ENCODE measurements at places on chromosomes 4 and X.

DNA sequence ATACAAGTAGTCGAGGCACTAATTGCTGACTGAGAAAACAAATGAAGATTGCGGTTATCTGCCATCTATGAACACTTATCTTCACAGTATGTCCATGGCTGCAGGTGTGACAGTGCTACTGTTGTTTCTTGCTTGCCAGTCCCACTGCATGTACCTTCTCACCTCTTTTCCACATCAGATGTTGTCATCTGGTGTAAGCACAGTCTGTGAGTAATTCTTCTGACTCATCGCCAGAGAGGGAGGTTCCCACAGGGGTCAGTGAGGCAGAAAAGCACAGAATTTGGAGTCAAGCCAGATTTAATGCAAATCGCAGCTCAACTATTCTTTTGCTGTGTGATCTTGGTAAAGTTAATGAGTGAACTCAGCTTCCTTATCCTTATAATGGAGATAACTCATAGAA is 144.4 kb downstream of the GLRA2 start:
- DNase-seq, result peak; percentile 39

- no peak for DNase-seq
Measured at GRCh38 chrX:101409043-101409442, 1.0 kb downstream of the HNRNPH2 start.

DNA sequence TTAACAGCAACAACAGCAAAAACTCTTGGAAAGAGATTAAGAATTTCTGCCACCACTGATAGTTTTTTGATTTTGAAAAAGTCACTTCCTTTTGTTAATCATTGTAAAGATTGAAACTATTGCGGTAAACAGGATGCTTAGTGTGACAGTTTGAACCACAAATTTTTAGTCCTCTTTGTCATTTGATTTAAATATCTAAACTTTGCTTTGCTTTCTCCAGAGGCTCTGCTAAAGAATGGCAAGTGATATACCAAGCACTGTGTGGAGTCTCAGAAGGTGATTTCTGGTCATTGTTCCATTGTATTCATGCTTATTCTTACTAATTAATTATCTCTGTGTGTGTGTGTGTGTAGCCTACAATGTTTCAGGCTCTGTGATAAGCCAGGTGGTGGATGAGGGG is 155.6 kb downstream of the BMPR1B start:
- no peak for DNase-seq

DNA sequence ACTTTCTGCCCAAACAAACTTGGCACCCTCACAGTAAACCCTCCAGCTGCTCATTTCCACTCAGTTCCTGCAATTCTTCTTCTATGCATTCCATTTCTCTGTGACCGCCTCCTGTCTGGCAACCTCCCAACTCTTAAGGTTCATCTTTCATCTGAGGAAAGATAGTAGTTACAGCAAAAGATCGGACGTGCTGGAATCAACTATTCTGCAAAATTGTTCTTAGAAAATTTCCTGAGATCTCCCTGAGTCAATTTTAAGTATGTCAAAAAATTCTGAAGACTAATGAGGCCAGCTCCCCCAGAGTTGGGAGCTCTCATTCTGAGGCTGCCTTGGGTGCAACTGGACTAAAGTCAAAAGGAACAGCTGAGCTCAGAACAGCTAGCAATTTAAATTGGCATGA is 1026.0 kb downstream of the ADGRL3 start:
- no peak for DNase-seq

- DNase-seq, result no peak
Measured at GRCh38 chrX:101071582-101071981, 7.1 kb upstream of the TMEM35A start.

DNA sequence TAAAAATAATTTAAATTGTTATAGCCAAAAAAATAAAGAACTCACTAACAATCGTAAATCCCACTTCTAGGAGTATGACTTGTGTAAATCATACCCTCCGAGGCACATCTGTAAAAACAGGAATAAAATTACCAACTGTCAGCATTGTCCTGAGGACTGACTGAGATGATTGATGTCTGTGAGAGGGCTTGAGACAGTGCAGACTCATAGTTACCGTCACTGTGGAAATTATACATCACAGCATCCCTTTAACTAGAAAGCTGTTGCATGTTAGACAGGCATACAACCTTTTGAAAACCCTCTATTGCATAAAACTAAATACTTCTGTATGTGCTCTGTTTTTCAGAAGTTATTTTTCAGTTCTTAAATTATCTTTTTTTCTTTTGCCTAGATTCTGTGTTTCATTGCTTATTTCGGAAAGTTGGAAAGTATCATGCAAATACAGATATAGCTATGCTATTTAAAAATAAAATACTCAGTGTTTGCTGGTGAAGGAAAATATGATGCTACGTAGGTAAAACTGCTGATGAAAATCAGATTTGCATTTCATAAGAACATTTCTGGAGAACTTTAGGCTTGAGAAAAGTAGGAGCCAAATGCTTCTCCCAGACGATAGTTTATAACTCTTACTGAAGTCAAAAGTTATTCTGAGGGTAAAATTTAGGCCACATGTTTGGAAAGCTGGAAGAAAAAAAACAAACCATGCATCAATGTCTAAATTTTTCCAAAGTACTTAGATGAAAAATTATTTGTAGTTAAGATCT is 13.6 kb upstream of the RBPJ start:
- DNase-seq, result no peak

GRCh38 chrX:74242484-74243138 is 61.4 kb upstream of the ZCCHC13 start:
- DNase-seq, result peak; percentile 76

- no peak for DNase-seq
Measured at GRCh38 chr4:88653371-88653946, 44.2 kb downstream of the NAP1L5 start.

DNA sequence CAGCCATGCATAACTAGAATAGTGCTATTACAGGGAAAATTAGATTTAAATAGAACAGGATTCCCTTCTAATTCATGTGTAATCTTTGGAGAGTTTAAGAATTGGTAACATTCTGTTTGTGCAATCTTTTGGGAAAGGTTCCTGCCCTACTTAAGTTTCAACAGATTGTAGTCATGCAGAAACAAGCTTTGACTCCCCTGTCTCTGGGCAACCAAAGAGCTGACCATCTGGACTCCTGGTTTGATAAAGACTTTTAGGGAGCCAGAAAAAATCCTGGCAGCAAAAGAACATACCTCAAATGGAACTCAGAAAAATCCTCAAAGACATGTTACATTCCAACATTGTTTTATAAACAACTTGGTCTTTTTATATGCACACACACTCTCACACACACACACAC is 191.1 kb upstream of the NEIL3 start:
- no peak for DNase-seq

DNA sequence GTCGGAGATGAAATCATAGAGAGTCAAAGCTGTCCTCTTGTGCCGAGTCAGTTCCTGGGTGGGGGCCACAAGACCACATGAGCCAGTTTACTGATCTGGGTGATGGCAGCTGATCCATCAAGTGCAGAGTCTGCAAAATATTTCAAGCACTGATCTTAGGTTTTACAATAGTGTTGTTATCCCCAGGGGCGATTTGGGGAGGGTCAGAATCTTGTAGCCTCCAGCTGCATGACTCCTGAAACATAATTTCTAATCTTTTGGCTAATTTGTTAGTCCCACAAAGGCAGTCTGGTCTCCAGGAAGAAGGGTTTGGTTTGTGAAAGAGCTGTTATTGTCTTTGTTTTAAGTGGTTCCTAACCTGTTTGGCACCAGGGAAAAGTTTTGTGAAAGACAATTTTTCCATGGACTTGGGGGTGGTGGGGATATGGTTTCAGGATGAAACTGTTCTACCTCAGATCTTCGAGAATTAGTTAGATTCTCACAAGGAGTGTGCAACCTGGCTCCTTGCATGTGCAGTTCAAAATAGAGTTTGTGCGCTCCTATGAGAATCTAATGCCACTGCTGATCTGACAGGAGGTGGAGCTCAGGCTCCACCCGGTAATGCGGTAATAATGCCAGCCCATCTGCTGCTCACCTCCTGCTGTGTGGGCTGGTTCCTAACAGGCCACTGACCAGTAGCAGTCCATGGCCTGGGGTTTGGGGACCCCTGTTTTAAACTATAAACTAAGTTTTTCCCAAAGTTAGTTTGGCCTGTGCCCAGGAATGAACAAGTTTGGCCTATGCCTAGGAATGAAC is 29.2 kb downstream of the METAP1 start:
- DNase-seq, result no peak

GRCh38 chr4:9942921-9943600 is 78.2 kb downstream of the SLC2A9 start:
- no peak for DNase-seq

DNA sequence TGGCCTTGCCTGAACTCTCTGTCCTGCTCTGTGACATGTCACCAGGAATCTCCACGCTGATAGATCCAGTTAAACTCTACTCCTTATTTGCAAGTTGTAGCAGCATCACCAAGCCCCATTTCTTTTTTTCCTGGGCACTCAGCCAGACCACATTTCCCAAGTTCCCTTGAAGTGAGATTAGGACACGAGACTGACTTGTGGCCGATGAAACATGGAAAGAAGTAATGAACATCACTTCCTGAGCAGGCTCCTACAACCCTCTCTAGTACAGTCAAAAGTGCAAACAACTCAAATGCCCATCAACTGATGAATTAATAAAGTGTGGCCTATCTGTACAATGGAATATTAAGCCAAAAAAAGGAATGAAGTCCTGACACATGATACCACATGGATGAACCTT is 74.6 kb downstream of the MAP3K15 start:
- no peak for DNase-seq

DNA sequence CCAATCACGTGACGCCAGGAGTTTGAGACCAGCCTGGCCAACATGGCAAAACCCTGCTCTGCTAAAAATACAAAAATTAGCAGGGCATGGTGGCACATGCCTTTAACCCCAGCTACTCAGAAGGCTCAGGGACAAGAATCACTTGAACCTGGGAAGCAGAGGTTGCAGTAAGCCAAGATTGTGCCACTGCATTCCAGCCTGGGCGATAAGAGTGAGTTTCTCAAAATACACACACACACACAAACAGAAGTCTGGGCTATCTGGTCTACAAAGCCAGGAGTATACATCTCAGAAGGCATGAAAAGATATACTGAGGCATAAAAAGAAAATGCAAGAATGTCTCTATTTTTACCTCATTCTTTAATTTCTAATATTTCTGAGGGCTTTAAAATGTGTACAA is 11.3 kb downstream of the YTHDC1 start:
- DNase-seq, result no peak

DNA sequence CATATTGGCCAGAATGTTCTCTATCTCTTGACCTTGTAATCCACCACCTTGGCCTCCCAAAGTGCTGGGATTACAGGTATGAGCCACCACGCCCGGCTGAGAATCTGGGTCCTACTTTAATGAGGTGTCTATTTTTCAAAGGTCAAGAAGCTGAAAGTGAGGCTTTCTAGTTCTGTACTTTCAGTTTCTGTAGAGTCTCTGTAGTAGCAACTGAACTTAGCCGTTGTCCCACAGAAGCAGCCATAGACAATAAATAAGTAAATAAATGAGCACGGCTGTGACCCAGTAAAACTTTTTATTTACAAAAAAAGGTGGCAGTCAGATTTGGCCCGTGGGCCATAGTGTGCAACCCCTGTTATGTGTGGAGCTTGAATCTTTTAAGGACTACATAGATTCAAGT is 92.0 kb downstream of the FNIP2 start:
- no peak for DNase-seq

- no peak for DNase-seq
Measured at GRCh38 chr4:142983065-142983464, 137.0 kb upstream of the INPP4B start.

- no peak for DNase-seq
Measured at GRCh38 chr4:89800527-89801103, 36.3 kb downstream of the SNCA start.

GRCh38 chr4:32133141-32133540 is 1413.0 kb downstream of the PCDH7 start:
- no peak for DNase-seq

- DNase-seq, result no peak
Measured at GRCh38 chr4:15031197-15031596, 28.9 kb downstream of the CPEB2 start.

GRCh38 chr4:153780221-153780620 is 8.7 kb downstream of the SFRP2 start:
- DNase-seq, result no peak

DNA sequence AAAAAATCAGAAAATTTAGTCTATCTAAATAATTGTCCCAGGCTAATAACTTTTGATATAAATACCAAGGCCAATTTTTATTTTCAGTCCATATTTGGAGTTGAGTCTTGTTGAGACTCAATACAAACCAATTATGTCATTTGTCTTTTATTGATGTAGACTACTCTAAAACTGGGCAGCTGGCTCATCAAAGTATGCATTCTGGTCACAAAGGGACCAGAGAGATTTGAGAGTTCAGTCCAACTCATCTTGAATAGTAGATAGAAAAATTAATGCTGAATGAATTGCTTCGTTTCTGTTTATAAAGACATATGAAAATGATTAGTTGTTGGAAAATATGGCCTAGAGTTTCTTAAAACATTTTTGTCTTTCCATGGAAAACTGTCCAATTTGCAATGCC is 412.5 kb upstream of the KLHL4 start:
- DNase-seq, result no peak
